Trophoblast cell (in vitro differentiated cells and primary cell): ENCODE measurements at places on chromosomes 12 and 14.

DNA sequence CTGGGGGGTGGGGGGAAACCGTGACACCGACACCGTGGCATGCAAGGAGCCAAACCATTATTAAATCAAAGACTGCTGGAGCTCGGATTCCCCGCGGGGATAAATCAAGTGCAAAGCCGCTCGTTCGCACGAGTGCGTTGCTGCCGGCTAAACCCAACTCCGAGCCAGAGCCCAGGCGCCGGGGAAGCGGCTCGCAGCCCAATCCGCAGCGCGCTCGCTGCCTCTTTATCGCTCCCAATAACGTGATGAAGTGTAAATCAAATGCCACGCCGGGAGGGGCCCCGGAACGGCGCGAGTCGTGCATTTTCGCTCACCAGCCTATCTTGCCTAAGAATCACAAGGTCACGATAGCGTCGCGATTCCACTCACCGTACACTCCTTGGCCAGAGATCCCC is 1.3 kb downstream of the MDGA2 start:
- no peak for DNase-seq

GRCh38 chr14:88599761-88600439 is 37.1 kb downstream of the ZC3H14 start:
- DNase-seq = no peak

GRCh38 chr12:26826437-26826836 is 6.6 kb downstream of the ITPR2 start:
- no peak for DNase-seq

DNA sequence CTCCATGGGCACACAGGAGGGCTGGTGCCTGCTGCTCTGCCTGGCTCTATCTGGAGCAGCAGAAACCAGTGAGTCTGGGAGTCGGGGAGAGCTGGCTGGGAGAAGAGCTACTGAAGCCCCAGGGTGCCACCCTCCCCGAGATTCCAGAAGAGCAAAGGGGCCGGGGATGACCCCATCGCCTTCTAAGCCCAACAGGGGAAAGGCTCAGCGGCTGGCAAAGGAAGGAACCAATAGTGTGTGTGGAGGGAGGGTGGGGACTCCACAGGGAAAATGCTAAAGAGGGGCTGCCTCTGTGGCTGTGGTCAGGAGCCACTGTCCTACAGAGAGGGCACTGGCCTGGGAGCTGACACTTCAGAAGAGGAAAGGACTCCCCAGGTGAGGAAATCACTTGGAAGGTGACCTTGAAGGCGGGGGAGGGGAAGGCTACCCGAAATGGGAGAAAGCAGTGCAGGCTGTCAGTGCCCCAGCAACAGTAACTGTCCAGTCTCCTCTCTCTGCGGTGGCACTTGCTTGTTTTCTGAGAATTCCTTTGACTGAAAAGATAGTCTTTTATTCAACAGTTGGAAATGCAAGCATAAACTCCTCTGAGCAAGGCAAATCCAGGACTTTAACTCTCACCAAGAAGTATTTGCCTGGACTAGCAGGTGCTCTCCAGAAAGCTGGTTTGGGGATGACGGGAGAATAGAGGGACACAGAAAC is 552 bp downstream of the TAPBPL start:
- DNase-seq = no peak

DNA sequence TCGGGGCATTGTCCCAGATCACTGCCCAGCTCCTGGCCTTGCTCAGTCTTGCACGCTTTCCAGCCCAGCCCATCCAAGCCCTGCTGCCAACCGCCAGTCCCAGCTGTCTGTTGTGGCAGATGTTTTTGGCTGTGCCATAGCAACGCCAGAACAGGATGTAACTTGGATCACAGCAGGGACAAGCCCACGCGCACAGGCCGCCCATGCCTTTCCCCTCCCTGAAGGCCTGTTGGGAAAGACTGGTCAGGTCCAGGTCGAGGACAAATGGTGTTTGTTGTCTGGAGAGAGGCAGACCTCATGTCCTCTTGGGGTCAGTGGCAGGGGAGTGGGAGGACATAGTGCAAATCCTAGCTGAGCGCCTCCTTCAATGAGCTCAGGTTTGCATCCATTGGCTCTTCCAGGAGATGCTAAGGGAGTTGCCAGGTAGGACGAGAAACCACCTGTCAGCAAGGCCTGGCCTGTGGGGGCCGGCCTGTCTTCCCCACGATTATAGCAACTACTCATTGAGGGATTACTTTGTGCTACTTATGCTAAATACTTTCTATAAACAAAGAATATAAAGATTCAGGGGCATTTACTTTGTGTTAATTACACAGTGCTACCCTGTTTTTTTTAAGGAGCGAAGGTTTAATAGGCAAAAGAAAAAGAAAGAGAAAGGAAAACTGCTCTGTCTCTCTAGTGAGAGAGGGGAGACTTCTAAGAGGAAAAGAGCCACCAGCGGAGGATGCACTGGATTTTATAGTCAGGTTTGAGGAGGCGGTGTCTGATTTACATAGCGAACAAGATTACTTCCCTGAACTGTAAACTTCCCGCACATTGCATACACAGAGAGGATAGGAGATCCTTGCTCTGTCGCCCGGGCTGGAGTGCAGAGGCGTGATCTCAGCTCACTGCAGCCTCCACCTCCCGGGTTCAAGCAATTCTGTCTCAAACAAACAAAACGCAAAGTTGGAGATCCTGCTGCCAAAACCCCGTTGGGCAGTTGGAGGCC is 42.8 kb upstream of the CORO1C start:
- peak; percentile 66 for DNase-seq

DNA sequence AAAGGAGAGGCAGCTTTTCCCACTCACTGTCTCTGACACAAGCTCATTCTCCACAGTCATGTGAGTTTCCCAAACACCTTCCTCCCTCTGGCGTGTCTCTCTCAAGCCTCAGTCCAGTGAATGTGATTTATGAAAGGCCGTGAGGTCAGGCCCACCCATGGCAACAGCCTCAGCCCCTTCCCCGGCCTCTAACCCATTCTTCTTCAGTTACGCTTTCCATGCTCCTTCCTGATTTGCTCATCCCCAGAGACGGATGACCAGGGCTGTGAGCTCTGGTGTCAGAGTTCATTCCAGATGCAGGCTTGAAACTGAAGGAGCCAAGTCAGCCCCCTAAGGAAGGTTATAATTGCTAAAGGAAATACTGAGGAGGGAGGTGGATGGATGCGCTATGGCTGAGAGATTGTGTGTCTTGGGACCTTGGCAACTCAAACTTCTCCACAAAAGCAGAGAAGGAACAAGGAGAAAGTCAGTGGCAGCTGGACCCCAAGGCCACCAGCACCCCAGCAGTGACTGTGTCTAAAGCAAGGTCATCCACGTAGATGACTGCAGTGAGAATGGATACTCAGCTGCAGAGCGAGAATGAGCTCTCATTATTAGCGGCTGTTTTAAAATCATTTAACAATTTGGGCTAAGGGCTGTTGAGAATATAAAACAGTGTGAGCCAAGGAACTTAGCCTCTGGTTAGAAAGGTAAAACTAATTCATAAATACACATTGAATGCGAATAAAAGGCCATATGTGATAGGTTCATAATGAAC is 84.1 kb downstream of the FBXL14 start:
- DNase-seq = no peak

GRCh38 chr14:97298331-97298730 is 501.1 kb downstream of the VRK1 start:
- no peak for DNase-seq

DNA sequence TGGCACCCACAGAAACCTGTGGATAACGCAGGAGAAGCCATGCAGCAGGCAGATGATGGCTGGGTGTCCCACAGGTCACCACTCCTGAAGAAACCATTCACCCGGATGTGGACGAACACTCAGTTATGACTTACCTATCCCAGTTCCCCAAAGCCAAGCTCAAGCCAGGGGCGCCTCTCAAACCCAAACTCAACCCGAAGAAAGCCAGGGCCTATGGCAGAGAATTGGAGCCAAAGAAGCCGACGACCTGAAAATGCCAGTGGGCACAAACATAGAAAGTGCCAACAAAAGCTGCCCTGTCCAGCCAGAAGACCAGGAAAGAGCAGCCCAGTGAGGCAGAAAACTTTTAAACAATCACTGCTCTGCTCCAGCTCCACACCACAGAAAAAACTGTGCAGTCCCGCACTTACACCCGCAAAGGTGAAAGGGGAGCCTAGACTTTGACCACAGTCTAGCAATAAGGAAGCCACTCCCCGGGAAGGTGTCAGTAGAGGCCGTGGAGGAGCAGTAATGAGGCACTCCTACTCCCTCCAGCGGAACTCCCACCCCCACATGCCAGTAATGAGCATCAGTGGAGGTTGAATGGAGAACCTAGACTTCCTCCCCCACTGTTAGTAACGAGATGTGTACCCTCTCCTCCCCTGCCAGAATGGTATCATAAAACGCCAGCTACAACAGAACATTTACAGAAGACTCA is 6.0 kb upstream of the ACVRL1 start:
- no peak for DNase-seq

DNA sequence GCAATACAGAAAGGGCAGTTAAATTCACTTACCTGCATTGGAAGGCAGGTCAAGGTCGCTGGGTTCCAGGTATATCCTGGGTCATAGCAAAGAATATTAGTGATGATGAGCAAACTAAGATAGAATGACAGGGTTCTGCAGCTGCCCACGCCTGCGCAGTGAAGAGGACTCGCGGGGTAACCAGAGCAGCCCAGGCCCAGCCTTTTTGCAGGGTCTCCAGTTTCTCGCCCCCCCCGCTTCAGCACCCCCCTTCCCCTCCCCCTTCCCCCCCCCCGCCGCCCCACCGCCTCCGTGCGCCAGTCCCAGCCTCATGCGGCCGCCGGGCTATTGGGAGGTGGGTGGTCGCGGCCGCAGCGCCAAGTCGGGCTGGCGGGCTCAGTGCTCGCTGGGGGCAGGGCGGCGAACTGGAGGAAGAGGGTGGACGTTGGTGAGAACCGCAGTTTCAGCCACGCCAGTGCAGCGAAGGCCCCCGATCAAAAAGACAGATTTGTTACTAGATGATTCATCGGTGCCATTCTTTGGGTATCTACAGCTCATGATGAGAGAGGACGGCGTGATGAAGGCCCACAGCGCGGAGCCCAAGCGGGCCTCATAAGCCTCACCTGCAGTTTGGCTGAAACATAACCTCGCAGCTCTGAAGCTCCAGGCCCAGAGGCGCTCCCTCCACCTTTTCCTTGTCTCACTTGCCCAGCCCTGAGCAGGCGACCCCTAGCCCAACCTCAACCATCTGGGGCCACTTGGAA is 20.2 kb downstream of the SLC2A3 start:
- no peak for DNase-seq

GRCh38 chr12:12461923-12462315 is 100.7 kb downstream of the DUSP16 start:
- DNase-seq = no peak

- no peak for DNase-seq
These were observed 46.3 kb upstream of the STON2 start for GRCh38 chr14:81446279-81447007.

- DNase-seq = no peak
These were observed 14.1 kb upstream of the NCOR2 start for GRCh38 chr12:124581307-124582107.

GRCh38 chr14:85054178-85054577 is 475.8 kb upstream of the FLRT2 start:
- DNase-seq = no peak

DNA sequence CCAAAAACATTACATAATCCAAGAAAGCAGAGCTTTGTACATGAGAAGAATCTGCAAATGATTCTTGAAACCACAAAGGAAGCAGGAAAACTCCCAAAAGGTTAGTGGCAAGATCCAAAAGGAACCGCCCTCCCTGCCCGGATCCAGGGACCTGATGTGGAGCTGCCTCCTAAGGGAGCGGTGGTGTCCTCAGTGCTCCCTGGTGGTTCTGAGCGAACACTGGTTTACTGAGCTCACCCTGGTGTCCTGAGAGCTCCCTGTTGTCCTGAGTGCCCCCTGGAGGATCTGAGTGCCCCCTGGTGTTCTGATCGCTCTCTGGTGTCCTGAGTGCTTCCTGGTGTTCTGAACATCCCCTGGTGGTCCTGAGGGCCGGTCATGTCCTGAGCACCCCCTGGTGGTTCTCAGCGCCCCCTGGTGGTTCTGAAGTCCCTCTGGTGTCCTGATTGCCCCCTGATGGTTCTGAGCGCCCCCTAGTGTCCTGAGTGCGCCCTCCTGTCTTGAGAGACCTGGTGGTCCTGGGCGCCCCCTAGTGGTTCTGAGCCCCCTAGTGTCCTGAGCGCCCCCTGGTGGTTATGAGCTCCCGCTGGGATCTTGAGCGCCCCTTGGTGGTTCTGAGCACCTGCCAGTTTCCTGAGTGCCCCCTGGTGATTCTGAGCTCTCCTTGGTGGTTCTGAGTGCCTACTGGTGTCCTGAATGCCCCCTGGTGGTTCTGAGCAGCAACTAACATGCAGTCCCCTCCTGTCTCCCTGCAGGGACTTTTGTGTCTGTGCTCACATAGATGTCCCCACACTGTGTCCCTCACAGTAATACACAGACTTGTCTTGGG is 891.1 kb downstream of the TMEM121 start:
- DNase-seq = peak; percentile 26

GRCh38 chr14:91258011-91258618 is 13.6 kb upstream of the GPR68 start:
- DNase-seq = no peak

- DNase-seq = peak; percentile 9
These were observed 3.5 kb downstream of the TGFB3 start for GRCh38 chr14:75978249-75978731.

DNA sequence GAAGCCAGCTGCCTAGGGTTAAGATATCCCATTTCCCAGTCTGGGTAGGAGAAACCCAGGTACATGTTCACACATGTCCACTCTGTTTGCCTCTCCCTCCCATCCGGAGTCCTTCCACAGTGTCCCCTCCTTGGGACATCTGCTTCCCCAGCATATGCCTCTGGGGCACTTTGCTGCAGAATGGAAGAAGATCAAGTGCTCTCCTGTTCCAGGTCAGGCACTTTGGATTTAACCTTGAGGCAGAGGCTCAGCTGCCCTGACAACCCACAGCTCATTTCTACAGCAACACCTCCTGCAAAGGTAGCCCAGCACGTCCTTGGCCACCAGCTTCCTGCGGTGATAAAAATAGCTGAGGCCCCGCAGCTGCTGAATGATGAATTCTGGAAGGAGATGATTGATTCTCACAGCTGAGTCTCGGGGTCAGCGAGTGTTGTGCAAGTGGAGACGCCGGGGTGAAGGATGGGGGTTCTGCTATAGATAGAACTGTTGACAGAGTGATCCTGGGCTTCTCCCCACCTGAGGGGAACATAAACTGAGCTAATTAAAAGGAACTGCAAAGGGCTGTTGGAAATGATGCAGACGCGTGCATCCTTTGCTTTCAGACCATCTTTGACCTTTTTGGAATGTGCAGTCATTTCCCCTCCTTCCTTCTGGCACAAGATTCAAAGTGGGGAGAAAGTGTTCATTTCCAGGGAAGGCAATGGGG is 145.0 kb downstream of the SLC38A6 start:
- DNase-seq = no peak
